Inflammatory macrophage treated with lipopolysaccharide for 1 hour (primary cell): ENCODE measurements at places on chromosomes 4 and X.
A peak's percentile ranks its signal among the peaks of the same experiment; 100 is the strongest.

- peak; percentile 0 for DNase-seq
Measured at GRCh38 chrX:24858004-24858746, 157.6 kb downstream of the ARX start.

- peak; percentile 57 for DNase-seq
Measured at GRCh38 chr4:38233727-38234480, 273.7 kb downstream of the PTTG2 start.

DNA sequence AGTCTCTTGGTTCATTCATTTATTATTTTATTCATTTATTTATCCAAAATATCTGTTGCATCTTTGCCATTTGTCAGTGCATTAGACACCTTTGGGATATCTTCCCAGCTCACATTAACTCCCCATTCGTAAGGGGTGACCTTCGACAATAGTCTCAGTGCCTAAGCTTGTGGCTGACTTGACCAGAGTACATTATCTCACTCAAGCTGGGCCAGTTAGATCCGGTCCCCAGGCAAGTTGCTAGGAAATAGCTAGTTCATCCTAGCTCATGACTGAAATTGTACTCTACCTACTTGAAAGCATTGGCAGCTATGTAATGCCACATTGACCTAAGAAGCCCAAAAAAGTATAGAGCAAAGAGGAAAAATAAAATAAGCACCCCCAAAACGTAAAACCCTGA, 165.3 kb downstream of the FBXO8 start:
- no peak for DNase-seq

GRCh38 chrX:17359500-17359899, 15.5 kb upstream of the NHS start:
- no peak for DNase-seq

DNA sequence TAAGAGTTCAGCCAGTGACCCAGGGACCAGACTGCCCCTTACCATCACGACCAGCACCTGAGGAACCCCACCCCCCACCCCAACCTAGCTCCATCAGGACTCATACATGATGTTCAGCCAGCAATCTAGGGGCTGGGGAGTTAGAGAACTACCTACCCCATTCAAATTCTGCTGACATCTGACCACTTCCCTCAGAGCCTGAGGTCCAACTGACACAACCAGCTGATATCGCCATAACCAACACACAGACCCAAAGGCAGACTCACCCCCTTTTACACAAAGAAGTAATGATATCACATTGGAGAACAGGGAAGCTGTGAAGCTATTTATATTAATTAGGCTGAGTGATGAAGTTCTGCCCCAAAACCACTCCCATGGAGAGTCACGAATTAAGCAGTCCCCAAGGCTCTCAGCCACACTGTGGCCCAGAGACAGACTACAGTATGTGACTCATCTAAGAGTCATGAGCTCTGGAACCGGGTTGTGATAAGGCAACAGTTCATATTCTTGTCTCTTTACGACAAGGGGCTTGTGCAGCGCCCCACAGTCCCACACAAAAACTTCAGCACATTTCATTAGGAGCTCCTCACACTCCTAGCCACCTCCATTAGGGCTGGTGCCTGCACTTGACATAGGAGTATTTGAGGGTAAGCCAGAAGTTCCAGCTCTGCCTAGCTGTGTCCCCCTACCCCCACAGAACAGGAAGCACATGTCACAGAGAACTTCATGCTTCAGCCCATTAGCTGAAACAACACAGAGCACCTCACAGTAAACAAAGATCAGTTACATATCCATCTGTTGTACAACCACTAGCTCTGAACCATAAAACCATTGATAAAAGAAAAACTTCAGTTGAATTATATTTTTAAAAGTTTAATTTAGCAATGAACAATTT, 184.7 kb upstream of the ZCCHC13 start:
- peak; percentile 3 for DNase-seq

DNA sequence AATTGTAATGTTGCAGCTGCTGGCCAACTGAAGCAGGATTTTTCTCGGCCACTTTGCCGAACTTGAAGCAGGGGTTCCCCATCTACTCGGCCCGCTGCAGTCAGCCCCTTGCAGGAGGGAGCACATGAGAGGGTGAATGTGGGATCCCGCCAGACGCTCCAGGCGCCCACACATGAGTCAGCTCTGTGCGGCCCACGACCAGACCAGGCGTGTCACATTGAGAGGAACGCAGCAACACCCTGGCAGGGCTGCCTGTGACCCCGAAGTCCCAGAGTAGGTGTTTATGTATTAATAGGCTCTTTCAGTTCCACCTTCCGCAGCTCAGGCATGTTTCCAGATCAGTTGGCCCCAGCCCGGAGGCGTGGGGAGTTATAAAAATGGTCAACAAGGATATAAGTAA, 344.7 kb upstream of the PABPC4L start:
- no peak for DNase-seq
